Right kidney (tissue), 9 donors: ENCODE measurements at places on chromosomes 5 and 9.

GRCh38 chr5:143837306-143837848 lies 25.4 kb downstream of the HMHB1 start:
- DNase-seq = no peak

GRCh38 chr5:143322176-143322575 lies 81.3 kb downstream of the NR3C1 start:
- DNase-seq = no peak

- no peak for DNase-seq
Measured at GRCh38 chr9:98080326-98080725, 23.8 kb downstream of the NANS start.

DNA sequence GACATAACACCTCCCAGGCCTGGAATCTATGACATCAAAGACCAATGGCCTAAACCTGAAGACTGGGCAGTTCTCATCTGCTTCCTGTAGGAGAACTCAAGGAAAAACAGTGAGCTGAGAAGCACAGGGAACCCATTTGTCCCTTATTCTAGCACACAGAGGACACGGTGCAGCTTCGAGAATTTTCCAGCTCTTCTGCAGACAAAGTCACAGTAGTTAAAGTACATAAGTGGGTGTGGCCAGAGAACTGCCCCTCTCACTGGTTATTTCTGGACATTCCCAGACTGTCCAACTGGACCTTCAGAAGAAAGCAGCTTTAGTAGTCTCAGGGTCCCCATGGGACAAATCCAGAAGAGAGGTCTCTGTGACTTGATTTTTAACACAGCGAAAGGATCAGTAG lies 114.6 kb downstream of the KLHL3 start:
- DNase-seq = no peak

- DNase-seq = no peak
Measured at GRCh38 chr9:16262477-16263261, 607.8 kb downstream of the BNC2 start.

DNA sequence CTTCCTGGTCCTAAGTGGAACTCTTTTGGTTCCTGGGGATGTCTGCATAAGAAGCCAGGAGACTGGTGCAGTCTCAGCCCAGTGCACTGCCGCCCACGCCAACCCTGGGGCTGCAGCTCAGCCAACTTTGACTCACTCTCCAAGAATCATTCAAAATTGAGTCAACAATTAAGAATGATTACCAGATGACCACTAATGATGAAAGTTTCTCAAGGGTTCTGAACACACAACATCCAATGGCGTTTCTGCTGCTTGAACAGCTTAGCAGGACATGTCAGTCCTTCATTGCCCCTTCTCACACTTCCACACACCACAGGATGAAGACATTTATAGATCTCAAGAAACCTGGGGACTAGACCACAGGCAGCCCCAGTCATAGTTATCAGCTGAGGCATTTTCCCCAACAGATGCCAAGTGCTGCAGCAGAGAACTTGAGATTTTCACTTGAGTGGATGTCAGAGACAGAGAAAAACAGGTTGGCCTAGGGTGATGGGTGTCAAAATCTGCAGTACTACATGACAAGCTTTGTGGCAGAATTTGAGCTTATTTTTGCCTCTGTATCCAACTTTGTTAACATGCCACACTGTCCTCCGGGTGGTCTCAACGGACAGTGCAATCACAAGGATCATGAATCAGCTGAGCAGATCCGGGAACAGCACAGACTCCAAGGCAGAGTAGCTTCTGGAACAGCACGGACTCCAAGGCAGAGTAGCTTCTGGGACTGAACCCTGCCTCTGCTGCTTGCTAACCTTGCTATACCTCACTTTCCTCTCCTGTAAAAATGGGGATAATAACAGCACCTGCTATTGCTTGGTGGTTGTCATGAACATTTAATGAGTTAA lies 356.1 kb downstream of the SPOCK1 start:
- no peak for DNase-seq

DNA sequence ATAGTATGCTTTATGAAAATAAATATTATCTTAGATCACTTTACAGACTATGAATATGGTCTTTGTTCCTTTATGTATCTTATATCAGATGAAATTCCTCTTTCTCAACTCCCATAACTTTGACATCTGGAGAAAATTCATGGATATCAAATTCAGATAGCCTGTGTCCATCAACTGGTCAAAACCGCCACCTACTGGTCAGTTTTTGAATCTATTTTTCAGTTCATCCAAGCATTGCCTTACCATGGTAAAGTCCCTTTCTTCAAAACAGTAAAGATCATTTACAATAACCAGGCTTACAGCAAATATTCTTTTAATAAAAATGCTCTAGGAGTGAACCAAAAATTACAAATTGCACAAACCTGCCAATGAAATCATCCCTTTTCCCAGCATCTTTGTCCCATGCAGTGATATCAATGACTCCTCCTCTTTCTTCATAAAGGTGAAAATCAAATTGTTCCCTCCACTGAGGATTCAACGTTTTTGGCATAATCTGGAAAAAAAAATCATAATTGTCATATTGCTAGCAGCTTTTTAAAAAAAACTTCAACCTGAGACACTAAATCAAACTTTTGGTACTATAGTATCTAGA lies 290.5 kb downstream of the SLF1 start:
- no peak for DNase-seq

DNA sequence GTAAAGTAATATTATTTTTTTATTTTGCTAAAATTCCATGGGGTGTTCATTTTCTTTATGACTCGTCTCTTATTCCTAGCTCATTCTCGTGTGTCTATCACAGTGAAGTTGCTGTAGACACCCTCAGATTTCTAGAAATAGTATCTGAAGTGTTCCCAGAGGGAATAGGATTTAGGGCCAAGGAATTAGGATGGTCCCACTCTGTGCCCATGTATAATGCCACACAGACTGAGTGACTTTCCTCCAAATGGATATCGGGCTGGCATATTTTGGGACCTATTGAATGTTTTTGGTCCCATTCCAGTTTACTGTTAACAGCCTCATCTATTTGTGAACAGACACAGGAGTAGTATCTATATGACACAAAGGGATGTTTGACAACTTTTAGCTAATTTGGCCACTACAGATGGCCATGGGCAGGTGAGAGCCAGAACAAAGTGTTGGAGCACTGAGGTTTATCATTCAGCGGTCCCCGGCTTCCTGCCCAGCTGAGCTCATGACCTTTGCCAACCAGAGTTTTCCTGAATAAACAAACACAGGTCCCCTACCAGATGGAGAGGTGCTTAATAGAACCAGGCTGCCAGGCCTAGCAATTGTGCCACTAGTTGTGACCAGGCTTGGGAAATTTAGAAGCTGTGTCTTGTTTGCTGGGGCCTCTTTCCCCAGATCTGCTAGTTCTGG lies 46.9 kb downstream of the MAP1B start:
- no peak for DNase-seq

- DNase-seq = no peak
Measured at GRCh38 chr9:122393284-122393983, 22.6 kb downstream of the PTGS1 start.
